Stimulated activated CD4-positive, alpha-beta T cell treated with anti-CD3 and anti-CD28 coated beads, Interleukin-4, amount 100 ng/mL, for 24 hours (primary cell): ENCODE measurements at places on chromosomes 1 and 21.

GRCh38 chr1:22754824-22755223 lies 44.2 kb downstream of the EPHB2 start:
- no peak for DNase-seq

DNA sequence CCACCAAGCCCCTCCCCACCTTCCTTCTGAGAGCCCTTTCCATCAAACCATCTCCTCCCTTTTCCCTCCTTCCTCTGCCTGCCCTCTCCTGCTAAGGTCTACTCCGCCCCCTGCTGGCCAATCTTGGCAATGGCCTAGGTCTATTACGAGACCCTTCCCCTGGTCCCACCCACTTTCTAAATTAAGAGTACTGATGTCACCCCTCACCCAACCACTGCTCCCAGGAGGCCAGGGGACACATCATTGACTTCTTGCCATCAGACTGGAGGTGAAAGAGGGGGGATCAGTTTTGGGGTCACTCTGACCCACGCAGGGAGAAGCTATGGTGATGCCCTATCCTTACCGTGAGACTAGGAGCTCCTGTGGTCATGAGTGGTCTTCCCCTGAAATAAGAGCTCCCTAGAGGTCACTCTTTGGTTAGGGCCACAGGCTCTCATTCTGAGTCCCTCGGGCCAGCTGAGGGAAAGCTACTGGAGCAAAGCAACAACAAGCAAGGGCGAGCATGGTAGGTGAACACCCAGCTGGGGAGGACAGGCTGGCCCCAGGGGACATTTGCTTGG lies 34.6 kb upstream of the S100A7 start:
- DNase-seq: peak; percentile 82

- DNase-seq: no peak
Observed at GRCh38 chr1:188958461-188959115, 1519.1 kb downstream of the BRINP3 start.

GRCh38 chr1:47522935-47523834 lies 85.3 kb downstream of the FOXD2 start:
- DNase-seq: no peak

GRCh38 chr1:30149226-30149625 lies 574.2 kb downstream of the MATN1 start:
- no peak for DNase-seq

GRCh38 chr1:47533793-47534328 lies 96.0 kb downstream of the FOXD2 start:
- no peak for DNase-seq
